ENCODE measurements at places on chromosomes 7 and 10.

DNA sequence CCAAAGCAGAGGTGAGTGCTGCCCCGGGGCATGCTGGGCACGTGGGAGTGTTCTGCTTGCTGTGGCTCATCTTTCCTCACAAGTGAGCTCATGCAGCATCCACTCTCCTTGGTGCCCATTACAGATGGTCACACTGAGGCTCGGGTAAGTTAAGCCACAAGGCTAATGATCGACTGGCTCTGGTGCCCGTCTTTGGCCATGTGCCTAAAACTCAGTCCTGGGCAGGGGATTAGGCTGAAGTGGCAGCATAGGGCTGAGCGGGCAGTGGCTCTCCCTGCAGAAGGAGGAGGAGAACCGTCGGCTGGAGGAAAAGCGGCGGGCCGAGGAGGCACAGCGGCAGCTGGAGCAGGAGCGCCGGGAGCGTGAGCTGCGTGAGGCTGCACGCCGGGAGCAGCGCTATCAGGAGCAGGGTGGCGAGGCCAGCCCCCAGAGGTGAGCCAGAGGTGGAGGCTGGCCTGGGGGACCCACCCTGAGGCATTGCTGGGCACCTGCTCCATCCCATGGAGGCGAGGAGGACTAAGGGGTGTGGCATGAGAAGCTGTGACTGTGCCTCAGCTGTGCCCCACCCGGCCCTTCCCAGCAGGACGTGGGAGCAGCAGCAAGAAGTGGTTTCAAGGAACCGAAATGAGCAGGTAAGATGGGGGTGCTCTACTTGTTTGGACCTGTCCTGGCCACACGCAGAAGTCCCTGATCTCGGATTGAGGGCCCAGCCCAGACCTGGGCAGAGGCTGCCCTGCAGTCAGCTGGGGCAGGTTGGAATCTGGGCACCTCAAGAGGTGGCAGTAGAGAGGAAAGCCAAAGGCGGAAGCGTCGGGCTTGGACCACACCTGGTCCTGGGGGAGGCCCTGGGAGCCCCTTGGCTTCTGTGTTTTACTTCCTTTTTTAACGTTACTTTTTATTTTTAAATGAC lies 7.3 kb downstream of the PGAM2 start:
- no peak for DNase-seq

- DNase-seq = no peak
Measured at GRCh38 chr10:57314046-57314445, 953.0 kb upstream of the ZWINT start.

- DNase-seq = no peak
Measured at GRCh38 chr7:74178632-74179031, 4.5 kb downstream of the EIF4H start.

DNA sequence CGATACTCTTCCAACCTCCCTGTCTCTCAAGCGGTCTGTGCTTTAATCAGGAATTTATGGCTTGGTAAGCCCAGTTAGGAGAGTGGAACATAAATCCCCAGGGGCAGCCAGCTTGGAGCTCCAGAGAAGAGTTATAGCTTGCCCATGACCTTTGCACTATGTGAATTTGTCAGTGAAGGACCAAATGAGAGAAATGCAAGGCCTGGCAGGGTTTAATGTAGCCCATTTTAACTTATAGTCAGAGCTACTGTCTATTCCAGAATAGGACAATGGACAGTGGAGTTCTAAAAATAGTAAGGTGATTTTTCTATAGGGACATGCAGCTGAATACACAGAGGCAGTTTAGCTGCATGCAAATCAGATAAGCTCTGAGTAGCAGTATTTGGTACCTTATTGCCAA lies 142.6 kb upstream of the CAV2 start:
- DNase-seq = no peak

DNA sequence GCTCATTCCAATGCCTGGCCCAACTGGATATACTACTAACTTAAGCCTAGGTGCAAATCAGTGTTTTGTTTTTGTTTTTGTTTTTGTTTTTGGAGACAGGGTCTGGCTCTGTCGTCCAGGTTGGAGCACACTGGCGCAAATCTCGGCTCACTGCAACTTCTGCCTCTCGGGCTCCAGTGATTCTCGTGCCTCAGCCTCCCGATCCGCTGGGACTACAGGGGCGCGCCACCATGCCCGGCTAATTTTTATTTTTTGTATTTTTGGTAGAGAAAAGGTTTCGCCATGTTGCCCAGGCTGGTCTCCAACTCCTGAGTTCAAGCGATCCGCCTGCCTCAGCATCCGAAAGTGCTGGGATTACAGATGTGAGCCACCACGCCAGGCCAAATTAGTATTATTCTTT lies 1.6 kb downstream of the PPP3CB start:
- no peak for DNase-seq

GRCh38 chr7:1136841-1137516 lies 23.0 kb downstream of the ZFAND2A start:
- no peak for DNase-seq

DNA sequence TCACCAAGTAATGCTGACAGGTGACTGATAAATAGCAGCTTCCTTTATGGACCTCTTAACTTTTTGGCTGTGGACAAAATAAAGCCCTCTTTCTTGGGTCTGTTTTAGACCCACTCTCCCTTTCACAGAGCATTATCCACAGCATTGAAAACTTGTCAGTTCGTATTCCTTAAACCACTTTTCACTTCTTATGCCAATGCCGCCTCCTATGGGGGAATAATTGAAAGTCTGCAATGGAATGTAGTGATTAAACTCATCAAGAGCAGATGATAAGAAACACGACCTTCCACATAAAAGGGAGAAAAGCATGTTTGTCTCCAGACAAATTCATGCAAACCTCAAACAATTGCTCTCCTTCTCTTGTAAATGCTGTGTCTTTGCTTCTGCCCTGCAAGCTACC lies 153.4 kb downstream of the SORCS1 start:
- no peak for DNase-seq

- DNase-seq = no peak
Measured at GRCh38 chr10:75013522-75013921, 97.9 kb upstream of the SAMD8 start.

DNA sequence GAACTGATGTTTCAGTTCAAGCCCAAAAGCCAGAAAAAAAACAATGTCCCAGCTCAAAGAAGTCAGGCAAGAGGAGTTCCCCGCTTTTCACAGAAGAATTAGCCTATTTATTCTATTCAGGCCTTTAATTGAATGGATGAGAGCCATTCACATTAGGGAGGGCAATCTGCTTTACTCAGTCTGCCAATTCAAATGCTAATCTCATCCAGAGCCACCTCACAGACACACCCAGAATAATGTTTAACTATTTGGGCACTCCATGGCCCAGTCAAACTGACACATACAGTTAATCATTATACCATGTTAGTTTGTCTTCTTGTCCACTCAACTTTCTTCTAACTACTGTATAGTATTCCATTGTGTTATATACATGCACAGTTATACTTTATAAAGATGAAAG lies 2.6 kb upstream of the NPSR1 start:
- no peak for DNase-seq

DNA sequence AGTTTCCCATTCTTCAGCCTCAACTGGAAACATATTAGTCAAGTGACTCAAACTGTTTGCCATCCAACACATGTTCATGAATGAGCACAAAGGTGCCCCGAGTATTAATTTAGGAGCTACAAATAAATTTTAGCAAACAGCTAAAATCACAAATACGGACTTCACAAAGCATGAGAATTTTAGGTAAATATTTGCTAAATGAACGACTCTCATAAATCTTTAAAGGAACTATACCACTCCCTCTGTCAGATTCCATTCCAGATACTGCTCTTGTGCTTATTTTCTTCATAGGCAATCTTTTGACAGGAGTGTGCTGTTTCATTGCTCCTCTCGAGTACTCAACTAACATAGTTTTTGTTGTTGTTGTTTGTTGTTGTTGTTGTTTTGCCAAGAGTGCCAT lies 330.9 kb downstream of the PARD3 start:
- no peak for DNase-seq
